CD4-positive, alpha-beta memory T cell (primary cell): ENCODE measurements at places on chromosomes 16 and 17.

- no peak for DNase-seq
These were observed 395.2 kb downstream of the WWOX start for GRCh38 chr16:78494674-78495073.

GRCh38 chr17:69551212-69552010 lies 136.9 kb downstream of the MAP2K6 start:
- DNase-seq = no peak

GRCh38 chr17:83151442-83152226 lies 72.2 kb downstream of the METRNL start:
- no peak for DNase-seq

- peak; percentile 27 for DNase-seq
These were observed 22.3 kb upstream of the ZNHIT3 start for GRCh38 chr17:36463916-36464764.

DNA sequence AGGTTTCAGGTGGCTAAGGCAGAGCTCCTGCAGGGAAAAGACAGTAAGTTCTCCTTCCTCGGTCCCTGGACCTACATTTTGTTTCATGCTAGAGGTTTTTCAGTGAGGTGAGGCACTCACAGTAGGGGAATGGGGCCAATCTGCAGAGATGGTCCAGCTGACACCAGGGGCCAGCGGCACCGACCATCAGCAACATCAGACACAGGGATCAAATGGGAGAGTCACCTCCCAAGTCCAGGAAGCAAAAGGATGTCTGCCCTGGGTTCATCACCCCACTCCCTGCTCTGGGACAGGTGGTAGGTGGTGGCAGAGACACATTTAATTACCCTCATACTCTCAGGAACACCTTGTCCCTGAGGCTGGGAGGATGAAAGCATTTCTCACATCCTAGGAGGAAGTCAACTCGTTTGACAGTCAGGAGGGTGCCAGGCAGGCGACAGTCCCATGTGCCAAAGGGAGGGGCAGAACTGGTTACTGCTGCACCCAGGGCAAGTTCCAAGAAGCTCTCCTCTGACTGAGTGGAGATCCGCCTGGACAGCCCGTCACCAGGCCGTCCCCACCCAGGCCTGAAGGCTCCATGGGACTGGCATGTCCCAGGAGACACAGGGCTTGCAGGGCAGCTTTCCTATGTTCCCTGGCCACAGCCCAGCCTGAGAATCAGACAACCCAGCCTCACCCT lies 19.2 kb downstream of the ATP6V0D1 start:
- no peak for DNase-seq

DNA sequence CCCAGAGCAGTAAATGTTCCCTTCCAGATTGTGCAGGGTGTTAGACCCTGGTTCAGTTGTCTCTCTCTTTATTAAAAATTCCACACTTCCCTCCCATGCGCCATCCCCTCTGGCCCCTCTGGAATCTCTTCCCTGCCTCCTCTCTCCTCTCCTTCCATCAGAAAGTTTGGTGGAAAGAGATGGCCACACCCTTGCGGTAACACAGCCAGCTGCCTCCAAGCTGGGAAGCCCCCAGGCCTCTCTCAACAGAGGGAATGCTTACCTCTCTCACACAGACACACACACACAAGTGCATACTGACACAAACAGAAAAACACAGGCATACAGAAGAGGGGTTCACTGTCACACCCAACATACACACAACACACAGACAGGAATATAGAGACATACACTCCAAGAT lies 220.5 kb downstream of the C16orf78 start:
- no peak for DNase-seq
